NCI-H1417 treated with DMSO at 0.1 percent for 48 hours (cell line): ENCODE measurements at places on chromosomes 7 and 10.

DNA sequence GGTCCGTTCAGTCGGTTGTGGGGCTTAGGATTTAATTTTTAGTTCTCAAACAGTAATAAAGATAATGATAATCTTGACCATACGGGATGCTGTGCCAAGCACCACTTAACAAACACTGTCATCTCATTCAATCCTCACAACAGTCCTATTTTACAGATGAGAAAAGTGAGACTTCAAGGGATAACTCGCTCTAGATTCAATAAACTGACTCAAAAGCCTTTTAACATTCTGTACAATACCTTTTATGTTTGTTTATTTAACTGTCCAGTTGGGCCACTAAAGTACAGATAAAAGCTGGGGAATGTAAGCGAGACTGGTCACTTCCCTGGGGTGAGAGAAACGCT is 437 bp upstream of the CFAP69 start:
- DNase-seq = no peak

- DNase-seq = no peak
These were observed 73.0 kb downstream of the NHLRC2 start for GRCh38 chr10:113927440-113927839.

DNA sequence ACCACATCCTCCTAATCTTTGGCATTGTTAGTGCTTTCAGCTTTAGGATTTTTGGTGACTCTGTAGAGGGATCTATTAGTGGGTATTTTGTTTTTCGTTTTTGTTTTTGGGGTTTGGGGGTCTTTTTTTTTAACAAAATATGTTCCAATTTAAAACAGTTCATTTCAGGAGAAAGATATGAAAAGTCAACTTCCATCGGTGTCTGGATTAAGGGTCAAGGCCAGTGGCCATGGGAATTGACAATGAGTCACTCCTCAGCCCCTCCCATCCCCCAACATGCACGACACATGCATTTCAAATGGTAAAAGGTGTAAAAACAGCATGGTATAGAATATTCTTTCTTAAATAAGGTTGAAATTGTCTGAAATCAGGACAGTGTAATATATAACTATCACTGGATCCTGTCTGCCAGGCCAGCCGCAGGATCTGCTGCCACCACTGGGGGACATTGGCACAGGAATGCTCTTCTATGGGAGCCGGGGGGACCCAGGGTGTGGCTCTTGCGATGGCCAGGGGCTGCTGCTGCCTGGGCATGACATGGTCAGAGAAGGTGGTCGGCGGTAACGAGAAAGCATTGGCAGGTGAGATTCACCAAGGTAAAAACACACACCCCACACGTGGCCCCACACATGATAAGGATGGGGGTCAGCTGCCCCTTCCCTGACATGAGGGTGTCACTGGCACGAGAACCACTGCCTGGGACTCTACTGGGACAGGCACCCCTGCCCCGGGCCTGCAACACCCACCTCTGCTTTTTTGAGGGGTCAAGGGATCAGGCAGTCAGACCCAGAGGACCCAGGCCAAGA is 126.2 kb upstream of the KCTD7 start:
- DNase-seq = no peak

DNA sequence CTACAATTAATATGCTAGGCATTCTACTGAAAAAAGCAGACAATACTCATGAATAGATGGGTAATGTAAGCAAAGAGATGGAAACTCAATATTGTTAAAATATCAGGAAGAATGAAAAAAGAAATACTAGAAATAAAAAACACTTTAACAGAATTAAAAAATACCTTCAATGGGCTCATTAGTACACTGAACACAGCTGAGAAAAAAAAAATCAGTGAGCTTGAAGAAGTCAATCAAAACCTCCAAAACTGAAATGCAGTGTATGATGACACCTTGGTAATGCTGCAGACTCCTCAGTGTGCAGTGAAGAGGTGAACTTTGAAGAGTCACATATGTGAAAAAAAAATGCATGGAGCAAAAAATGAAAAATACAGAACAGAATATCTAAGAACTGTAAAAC is 227.2 kb downstream of the TMEM26 start:
- DNase-seq = no peak

DNA sequence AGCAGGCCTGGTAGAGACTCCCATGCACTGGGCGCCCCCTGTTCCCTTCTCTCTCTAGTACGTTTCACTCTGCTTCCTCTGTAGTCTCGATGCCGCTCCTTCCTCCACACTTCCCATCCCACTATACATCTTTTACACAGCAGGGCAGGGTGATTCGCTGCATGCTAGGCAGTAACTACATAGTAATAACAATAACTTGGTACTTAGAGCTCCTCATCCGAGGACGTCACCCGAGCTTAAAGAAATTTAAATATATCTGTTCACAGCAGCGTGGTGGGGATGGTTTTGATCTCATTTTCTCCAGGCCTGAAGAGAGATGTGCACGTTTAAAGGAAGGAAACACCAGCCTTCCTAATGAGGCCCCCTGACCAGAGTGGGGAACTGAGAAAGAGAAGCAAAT is 276.9 kb downstream of the SKAP2 start:
- no peak for DNase-seq

GRCh38 chr10:52740913-52741675 is 31.5 kb downstream of the MBL2 start:
- no peak for DNase-seq

DNA sequence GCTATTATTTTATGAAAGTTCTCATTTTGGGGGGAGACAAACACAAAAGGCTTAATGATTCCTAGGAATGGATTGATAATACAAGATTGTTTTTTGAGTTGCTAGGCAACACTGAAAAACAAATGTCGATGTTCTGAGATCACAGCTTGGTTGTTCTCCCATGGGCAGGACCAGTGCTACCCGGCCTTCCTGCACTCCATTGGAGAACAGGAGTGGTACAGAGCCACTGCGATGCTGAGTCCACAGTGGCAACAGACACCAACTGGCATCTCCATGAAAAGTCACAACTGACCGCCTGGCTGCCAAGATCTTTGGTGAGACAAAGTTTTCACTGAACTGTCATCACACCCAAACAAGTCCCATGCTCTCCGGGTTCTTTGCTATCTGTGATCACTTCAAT is 68.9 kb upstream of the NMT2 start:
- DNase-seq = no peak

DNA sequence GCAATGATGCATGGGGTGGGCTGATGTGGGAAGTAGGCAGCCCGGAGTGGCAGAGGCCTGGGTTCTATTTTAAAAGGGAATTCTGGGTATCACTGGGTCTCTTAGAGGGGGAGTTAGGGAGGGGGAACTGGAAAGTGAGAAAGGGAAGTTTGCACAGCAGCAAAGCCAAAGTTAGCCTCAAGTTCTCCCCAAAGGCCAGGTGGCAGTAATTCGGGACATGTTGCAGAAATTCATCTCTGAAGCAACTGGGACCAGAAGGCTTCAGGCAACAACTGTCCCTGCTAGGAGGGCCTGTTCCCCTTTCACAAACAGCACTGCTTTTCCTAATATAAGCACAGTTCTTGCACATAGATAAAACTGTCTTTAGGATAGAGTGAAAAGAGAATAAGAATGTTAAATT is 67.4 kb downstream of the NOD1 start:
- DNase-seq = no peak

GRCh38 chr10:99996671-99997648 is 12.8 kb downstream of the DNMBP start:
- DNase-seq = no peak

- DNase-seq = no peak
These were observed 230.4 kb downstream of the TNS3 start for GRCh38 chr7:47351233-47352154.

- DNase-seq = no peak
These were observed 131.9 kb downstream of the TFPI2 start for GRCh38 chr7:93758631-93759030.
